AG09319 (cell line): ENCODE measurements at places on chromosomes 6 and 20.

- DNase-seq: no peak
Measured at GRCh38 chr6:13383328-13384163, 55.2 kb upstream of the TBC1D7 start.

- no peak for DNase-seq
Measured at GRCh38 chr20:44616604-44616964, 34.2 kb downstream of the PKIG start.

- no peak for DNase-seq
Measured at GRCh38 chr6:3370361-3371221, 86.3 kb downstream of the SLC22A23 start.

GRCh38 chr20:57669632-57670031 lies 40.2 kb downstream of the PMEPA1 start:
- no peak for DNase-seq

DNA sequence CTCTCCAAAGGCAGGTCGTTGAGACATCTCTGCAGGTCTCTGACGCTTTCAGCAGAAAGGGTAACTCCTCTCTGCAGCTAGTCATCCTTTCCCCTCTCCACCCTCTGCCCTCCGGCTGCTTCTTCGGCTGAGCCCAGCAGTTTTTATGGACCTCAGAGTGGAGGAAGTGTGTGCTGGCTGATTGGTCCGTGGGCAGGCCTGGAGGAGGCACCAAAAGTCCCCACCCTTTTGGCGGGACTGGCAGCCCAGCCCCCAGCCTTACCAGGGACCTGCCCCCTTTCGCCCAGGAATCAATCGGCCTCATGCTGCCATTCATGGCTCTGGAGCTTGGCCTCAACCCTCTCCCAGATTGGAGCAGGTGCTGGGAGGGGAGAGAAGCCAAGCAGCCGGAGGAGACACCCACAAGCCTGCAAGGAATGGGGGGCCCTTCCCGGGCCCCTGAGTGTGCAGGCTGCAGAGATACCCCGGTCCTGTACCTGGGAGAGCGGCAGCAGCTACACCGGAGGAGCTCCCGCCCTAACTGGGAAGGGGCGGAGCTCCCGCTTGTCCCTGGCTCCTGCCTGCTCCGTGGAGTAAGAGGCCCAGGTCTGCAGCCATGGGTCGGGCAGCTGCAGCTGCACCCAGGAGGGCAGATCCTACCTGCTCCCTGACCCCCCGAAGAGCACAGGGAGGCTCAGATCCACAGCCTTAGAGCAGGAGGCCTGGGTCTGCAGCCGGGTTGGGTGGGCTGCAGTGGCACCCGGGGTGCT lies 170.3 kb upstream of the SOX4 start:
- no peak for DNase-seq

- peak; percentile 91 for DNase-seq
Measured at GRCh38 chr6:2952557-2953095, 18.7 kb downstream of the SERPINB6 start.

- no peak for DNase-seq
Measured at GRCh38 chr6:121697921-121698320, 262.5 kb downstream of the GJA1 start.

- DNase-seq: no peak
Measured at GRCh38 chr6:142716097-142716496, 228.9 kb downstream of the HIVEP2 start.

DNA sequence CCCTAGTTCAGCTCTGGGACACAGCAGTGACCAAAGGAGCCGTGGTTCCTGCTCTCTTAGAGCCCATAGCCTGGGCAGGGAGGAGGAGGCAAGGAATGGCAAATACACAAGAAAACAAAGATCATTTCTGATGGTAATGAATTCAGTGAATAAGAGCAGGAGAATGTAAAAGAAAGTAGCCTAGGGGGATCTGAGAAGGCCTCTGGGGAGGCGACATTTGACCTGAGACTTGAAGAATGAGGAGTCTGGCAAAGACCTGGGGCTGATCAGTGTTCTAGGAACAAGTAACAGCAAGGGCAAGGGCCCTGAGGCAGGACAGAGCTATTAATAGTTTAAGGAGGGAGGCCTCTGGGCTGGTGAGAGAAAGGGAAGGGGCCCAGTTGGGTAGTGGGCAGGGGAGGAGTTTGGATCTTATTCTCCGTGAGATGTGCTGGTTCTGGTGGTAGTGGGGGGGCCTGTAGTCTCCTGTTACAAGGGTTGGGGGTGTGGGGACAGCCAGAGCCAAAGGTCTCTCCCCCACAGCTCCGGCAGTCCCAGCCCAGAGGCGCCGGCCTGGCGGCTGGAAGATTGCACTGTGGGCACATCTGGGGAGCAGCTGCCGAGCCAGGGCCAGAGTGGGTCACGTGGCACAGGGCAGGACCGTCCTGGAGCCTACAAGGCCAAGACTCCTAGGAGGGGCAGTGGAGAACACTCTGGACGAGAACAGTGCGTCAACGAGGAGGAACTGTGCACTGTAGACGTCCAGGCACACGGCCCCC lies 9.3 kb upstream of the ID1 start:
- peak; percentile 95 for DNase-seq

DNA sequence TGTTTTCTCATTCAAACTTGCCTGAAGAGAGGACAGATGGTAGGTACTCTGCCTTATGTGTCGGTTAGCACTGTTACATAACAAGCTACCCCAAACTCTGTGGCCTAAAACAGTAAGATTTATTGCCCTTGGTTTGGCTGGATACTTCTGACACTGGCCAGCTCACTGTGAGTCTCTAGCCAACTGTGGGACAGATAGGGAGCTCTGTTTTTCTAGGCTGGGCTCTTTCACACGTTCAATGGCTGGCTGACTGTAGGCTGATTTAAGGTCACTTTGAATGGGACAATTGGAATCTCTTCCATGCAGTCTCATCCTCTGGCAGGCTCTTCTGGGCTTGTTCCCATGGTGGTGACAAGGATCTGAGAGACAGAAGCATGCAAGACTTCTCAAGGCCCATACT lies 39.4 kb upstream of the JAG1 start:
- DNase-seq: no peak

GRCh38 chr20:51665543-51666118 lies 102.6 kb downstream of the ATP9A start:
- DNase-seq: no peak

- no peak for DNase-seq
Measured at GRCh38 chr6:74050921-74051320, 354.9 kb downstream of the CD109 start.

GRCh38 chr6:132731086-132731485 lies 17.2 kb upstream of the VNN1 start:
- DNase-seq: no peak

- no peak for DNase-seq
Measured at GRCh38 chr6:100468016-100468622, 3.4 kb upstream of the SIM1 start.

GRCh38 chr6:110053395-110054240 lies 75.5 kb downstream of the GPR6 start:
- DNase-seq: peak; percentile 34

GRCh38 chr6:152054441-152054840 lies 247.0 kb downstream of the ESR1 start:
- no peak for DNase-seq

- no peak for DNase-seq
Measured at GRCh38 chr20:11920083-11920482, 2.4 kb downstream of the BTBD3 start.

DNA sequence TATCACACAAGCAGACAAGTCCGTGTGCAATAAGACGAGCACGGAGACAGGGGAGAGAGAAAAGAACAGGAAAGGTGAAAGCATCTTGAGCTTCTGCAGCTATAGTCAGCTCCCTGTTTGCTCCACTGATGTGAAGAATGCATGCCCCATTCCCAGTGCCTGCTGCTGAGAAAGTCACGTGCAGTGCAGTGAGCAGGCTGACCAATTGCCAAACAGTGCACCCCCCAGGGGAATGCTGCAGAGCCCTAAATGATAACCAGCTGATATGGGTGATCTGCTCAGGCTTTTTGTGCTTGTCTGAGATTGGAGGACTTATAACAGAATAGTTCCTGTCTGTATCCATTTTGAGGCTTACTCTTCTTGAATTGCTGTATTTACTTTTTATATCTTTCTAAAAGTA lies 121.5 kb downstream of the PACRG start:
- no peak for DNase-seq

- DNase-seq: no peak
Measured at GRCh38 chr6:39171489-39172376, 56.7 kb upstream of the SAYSD1 start.
